Activated T-cell treated with anti-CD3 and anti-CD28 coated beads for 1 hour (primary cell): ENCODE measurements at places on chromosomes 6 and 20.

DNA sequence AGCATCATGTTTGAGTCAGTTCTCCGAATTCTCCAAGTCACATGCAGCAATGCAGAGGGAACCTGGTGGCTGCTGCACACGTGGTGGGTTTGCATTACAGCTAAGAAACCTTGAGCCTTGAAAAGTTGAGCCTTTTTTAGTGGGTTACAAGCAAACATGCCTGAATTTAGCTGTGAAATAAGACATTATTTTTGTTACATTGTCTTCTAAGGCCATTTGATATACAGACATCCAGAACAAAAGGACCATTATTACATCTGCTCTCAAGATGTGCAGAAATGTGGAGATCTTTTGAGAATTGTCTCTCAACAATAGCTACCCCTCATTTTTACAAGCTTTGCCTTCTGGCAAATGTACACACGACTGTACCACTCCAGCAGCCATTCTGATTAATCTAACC lies 720.5 kb upstream of the SLC35B3 start:
- DNase-seq, result no peak

DNA sequence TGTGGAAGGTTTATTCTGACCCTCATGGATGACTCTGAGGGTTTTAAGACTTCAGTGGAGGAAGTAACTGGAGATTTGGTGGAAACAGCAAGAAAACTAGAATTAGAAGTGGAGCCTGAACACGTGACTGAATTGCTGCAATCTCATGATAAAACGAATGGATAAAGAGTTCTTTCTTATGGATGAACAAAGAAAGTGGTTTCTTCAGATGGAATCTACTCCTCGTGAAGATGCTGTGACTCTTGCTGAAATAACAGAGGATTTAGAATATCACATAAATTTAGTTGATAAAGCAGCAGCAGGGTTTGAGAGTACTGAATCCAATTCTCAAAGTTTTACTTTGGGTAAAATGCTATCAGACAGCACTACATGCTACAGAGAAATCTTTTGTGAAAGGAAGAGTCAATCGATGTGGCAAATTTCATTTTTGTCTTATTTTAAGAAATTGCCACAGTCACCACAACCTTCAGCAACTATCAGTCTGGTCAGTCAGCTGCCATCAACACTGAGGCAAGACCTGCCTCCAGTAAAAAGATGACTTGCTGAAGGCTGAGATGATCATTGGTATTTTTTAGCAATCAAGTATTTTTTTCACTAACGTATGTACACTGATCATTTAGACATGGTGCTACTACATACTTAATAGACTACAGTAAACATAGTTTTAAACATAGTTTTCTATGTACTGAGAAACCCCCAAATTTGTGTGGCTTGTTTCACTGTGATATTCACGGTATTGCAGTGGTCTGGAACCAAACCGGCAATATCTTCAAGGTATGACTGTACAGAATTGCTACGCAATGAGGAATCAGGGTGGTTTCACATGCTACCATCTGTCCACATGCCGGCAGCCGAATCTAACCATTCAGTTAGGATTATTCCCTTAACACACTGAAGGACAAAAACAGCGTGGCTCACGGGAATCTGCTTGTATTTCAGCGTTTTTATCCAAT lies 149.0 kb downstream of the MYB start:
- no peak for DNase-seq

- no peak for DNase-seq
These were observed 73.8 kb upstream of the SCP2D1 start for GRCh38 chr20:18739751-18740166.

DNA sequence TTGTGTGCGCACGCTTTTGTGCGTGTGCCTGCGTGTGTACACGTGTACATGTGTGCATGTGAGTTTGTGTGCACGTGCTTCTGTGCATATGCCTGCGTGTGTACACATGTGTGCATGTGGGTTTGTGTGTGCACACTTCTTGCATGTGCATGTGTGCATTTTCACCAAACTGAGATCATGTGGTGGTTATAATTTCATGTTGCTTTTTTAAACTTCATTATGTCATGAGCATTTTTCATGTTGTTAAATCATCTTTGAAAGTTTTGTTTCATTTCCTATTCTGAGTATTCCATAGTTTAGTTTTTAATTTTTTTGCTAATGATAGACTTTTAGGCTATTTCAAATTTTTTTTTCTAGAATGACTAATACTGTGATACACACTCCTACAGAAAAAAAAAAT lies 6.4 kb upstream of the CST3 start:
- DNase-seq, result no peak

DNA sequence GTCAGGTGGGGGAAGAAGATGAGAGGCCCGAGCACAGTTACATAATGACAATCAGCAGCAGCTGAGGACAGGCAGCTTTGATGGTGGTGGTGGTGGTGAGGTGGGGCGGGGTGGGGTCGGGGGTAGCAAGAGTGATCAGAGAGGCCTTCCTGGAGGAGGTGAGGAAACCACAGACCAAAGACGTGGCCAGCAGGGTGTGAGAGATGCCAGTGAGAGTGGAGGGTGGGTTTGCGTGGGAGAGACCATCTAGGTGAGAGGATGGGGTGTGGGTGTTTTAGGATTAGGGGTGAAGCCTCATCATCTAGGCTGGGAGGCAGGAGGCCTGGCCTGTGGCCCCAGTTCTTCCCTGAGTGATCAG lies 76.0 kb upstream of the TOX2 start:
- DNase-seq, result no peak

DNA sequence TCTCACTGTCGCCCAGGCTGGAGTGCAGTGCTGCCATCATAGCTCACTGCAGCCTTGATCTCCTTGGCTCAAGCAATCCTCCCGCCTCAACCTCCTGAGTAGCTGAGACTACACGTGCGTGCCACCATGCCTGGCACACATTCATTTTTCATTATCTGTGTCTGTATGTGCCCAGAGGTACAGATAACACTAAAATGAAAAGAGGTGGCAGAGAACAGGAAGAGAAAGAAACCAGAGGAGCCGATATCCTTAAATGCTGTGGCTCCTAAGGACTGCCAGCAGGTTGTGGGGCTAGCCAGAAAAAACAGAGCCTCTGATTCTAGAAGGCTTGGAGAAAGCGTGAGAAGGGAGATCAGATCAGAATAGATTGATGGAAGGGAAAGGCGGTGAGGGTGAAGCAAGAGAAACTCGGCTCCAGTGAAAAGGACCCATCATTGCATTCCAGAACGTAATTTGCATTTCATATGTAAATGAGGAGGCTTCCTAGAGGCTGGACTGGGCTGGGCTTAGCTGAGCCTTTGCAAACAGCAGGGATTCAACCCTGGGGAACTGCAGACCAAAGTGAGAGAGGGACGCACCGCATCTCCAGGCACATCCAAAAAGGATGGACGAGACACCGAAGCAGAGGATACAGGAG lies 64.2 kb downstream of the GCNT2 start:
- DNase-seq, result no peak

GRCh38 chr20:5364136-5364821 lies 47.5 kb upstream of the PROKR2 start:
- DNase-seq, result no peak

- no peak for DNase-seq
These were observed 1.7 kb downstream of the SDCBP2 start for GRCh38 chr20:1327241-1327653.

GRCh38 chr20:31617432-31618104 lies 12.5 kb downstream of the ID1 start:
- DNase-seq, result no peak

DNA sequence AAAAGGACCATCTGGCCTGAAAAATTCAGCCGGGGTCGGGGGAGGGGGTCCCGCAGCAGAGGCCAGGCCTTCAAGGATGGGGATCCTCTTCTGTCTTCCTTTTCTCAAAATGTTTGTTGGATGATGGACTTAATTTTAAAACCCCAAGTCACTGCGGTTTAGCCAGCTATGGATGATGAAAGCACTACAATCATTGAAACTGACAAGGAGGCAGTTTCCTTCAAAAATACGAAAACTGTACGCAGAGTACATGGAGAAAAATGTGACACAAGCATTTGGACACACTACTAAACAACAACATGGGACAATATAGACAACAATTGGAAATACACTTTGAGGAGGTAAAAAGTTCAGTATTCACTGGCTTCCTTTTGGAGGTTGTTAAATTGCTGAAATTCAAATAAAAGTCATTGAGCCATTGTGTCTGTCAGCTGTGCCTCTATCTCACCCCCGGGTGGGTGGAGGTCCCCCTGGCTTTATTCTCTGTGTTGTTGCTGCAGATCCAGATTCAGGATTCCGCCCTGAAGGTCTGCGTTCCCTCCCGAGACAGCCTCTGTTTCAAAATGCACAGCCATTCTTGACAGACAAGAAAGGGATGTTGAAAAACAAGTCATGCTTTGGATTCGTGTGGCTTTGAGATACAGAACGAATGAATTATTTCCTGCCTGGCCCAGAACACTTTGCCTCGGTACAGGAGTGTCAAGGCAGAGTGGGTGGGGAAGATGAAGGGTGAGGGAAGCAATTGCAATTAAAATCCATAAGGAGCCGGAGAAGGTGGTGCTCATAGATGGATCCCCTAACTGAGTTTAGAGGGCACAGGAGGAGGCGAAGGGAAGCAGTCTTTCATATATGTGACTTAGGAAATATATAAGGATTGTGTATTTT lies 118.2 kb downstream of the TTLL2 start:
- DNase-seq, result no peak

GRCh38 chr6:131597446-131597845 lies 24.4 kb downstream of the ARG1 start:
- DNase-seq, result no peak
